ENCODE measurements at places on chromosomes 1 and 21.

DNA sequence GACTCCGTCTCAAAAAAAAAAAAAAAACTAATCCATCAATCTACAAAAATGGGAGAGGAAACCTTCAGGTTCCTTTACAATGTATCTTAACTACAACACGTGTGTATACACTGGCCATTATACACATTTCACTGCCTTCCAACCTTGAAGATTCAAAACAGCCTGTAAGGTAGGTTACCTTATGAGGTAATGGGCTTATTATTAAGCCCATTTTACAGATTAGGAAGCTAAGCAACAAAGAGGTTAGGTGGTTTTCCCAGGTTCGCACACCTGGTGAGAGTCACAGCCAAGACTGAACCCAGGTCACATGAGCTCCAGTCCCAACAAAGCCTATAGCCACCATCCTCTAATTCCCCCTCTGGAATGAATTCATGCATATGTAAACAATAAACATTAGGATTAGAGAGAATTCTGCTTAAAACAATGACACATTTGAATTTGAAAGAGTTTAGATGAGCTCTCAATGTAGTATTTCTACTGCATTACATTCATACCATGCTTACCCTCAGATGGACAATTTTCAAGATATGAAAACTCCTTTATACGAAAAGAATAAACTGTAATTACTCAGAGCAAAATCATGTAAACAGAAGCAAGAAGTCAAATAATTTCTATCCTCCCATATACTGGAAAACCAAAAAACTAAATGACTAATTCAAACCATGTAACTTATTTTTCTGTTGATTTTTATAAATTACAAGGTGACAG, 54.8 kb downstream of the EIF4G3 start:
- DNase-seq, result no peak

DNA sequence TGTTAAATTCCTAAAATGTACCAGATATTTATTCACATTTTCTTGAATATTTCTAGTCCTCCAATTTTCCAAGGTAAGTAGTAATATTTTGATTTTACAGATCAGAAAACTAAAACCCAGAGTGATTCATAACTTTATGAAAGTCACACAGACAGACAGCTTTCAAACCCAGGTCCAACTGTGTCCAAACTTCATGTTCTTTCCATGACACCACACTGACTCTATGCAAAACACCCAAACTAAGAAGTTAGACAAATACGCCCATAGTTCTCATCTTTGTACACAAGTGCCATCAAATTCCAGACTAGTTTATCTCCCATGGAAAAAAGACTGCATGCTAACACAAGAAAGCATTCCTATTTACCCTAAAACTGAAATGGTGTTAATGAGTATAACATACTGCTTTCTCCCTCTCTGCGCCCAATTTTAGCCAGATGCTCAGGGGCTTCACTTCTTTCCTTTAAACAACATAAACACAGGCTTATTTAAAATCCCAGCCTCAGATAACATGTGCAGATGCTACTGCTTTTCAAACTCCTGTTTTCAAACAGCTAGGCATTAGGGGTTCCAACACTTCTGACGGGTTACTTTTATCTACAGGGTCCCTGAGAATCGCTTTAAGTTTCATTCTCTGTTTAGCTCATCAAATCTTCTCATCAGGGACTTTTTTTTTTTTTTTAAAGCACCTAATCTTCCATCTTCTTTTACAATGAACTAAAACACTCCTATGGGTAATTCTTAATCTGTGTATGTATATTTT, 44.6 kb downstream of the WASF2 start:
- no peak for DNase-seq

GRCh38 chr1:184708084-184708676, 46.5 kb downstream of the EDEM3 start:
- DNase-seq, result no peak

GRCh38 chr1:58896246-58897183, 112.7 kb upstream of the JUN start:
- peak; percentile 84 for DNase-seq

DNA sequence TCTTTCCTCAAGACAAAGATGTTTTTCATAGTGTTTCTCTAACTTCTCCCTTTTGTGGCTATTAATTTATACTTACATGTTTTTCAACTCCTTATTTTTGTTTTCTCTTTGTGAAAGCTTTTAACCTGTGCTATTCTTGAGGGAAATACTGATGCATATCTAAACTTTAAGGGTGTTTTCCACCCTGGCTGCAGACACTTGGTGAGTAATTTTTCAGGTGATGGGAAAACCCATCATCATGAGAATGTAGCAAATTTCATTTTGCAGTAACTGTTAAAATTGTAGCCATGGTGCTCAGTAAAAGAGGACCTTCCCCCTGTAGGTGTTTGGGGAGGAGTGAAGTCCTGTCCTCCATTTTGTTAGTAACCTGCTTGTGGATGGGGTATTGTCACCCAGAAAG, 124.2 kb downstream of the LIPI start:
- DNase-seq, result no peak

- DNase-seq, result peak; percentile 97
Observed at GRCh38 chr1:203278082-203278884, 27.0 kb upstream of the BTG2 start.

- DNase-seq, result no peak
Observed at GRCh38 chr1:44831516-44831915, 11.5 kb downstream of the PTCH2 start.

- no peak for DNase-seq
Observed at GRCh38 chr1:110880708-110881374, 7.9 kb downstream of the CD53 start.

DNA sequence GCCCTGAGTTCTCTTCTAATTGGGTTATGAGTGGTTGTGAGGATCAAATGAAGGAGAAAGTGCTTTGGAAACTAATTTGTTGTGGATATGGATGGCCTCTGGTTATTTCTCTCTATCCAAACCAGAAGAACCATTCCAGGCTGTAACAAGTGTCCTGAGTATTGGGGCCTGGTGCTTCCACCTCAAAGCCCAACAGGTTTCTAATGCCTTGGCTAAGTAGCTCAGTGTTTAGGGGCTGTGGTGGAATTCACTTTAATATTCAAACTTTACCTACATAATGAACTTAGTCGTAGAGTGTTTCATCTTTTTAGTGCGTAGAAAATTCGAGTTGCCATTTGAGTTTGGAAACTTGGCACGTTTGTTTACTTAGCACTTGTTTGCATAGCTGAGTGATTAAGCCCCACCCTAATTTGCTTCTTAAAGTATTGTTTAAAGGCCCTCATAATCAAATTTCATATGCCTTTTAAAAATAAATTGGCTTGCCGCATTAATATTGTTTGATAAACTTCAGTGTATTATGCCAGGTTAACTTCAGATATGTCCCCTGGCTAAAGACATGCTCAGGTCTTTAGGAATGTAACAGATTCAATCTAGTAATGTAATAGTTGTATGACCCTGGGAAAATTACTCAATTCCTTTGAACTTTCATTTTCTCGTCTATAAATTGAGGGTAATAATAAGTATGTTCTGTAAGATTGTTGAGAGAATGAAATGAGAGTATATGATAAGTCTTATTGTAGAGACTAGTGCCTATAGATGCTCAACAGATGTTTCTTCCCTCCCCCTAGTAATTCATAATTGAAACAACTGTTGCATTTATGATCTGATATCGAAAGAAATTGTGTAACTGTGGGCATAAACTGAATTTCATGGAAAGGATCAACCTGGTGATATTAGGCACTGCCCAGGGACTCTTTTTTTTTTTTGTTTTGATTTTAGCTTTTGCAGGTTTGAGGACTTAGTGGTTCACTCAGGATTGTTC, 1.6 kb downstream of the AGO4 start:
- no peak for DNase-seq

Data from Right ventricle myocardium superior (tissue), 1 donor.